ENCODE measurements at places on chromosomes 1 and 21. TPM values are rescaled to one million over a fixed set of nuclear protein-coding genes. Genes with fewer than 3 reads are reported as not detected.

MROH7 gene
- total RNA-seq: not detected

SH2D1B gene
- total RNA-seq: 0.08 TPM

CBS gene
- 13.7 TPM for total RNA-seq

IL10 gene
- total RNA-seq: not detected

WNT9A gene
- total RNA-seq: 8.7 TPM

FUBP1 gene
- total RNA-seq: 112 TPM

IGSF5 gene
- total RNA-seq: not detected

SLC22A15 gene
- 0.93 TPM for total RNA-seq

EFNA1 gene
- 32.8 TPM for total RNA-seq

WDR47 gene
- total RNA-seq: 8.1 TPM

OR2M3 gene
- total RNA-seq: not detected

CLDN14 gene
- total RNA-seq: not detected

F13B gene
- 0.08 TPM for total RNA-seq

UTS2 gene
- not detected for total RNA-seq

ZBED6 gene
- 3.6 TPM for total RNA-seq

SKI gene
- 23.6 TPM for total RNA-seq

DSCAM gene
- not detected for total RNA-seq

TCHH gene
- total RNA-seq: 0.25 TPM

ANGPTL3 gene
- total RNA-seq: not detected

MIXL1 gene
- 0.05 TPM for total RNA-seq

CAPZA1 gene
- total RNA-seq: 62.6 TPM

LY9 gene
- 0.06 TPM for total RNA-seq

TFF3 gene
- total RNA-seq: not detected

SIPA1L2 gene
- total RNA-seq: 8.3 TPM

GBP6 gene
- not detected for total RNA-seq

SELL gene
- 0.20 TPM for total RNA-seq

C1orf226 gene
- total RNA-seq: 0.50 TPM

COL8A2 gene
- total RNA-seq: 0.14 TPM

C1QC gene
- total RNA-seq: not detected

SHISAL2A gene
- total RNA-seq: not detected

HEYL gene
- 3.2 TPM for total RNA-seq

ARMH1 gene
- total RNA-seq: 0.93 TPM

PBX1 gene
- 23.1 TPM for total RNA-seq

TRIM17 gene
- total RNA-seq: not detected

FAM151A gene
- 0.05 TPM for total RNA-seq

ADORA1 gene
- 1.3 TPM for total RNA-seq

ASCL5 gene
- total RNA-seq: not detected

PDZK1 gene
- total RNA-seq: 0.77 TPM
